ENCODE measurements at places on chromosomes 7 and 10. TPM values are rescaled to one million over a fixed set of nuclear protein-coding genes. Genes with fewer than 3 reads are reported as not detected.

ASAH2 gene
- total RNA-seq: 1.1 TPM

GNAI1 gene
- total RNA-seq: 35.8 TPM

SYT15B gene
- not detected for total RNA-seq

PNLIP gene
- not detected for total RNA-seq

PRLHR gene
- total RNA-seq: not detected

SMC3 gene
- 10.9 TPM for total RNA-seq

NPC1L1 gene
- not detected for total RNA-seq

LIPN gene
- total RNA-seq: not detected

SPDYE5 gene
- total RNA-seq: 0.12 TPM

GNB2 gene
- 65.9 TPM for total RNA-seq

PDCD4 gene
- total RNA-seq: 43.7 TPM

CRTAC1 gene
- total RNA-seq: 0.12 TPM

INHBA gene
- total RNA-seq: 14.9 TPM

NOS3 gene
- 0.53 TPM for total RNA-seq

SUN3 gene
- total RNA-seq: not detected

SAMD9L gene
- 9.5 TPM for total RNA-seq

SUGCT gene
- total RNA-seq: 55.2 TPM

SCD gene
- 38.5 TPM for total RNA-seq

KLF14 gene
- total RNA-seq: not detected

PLXDC2 gene
- total RNA-seq: 2.1 TPM

GOLGA7B gene
- not detected for total RNA-seq

IDI2 gene
- total RNA-seq: not detected

TMEM270 gene
- total RNA-seq: not detected

SLC18A3 gene
- total RNA-seq: under 0.01 TPM

CLDN15 gene
- total RNA-seq: 1.6 TPM

RPEL1 gene
- 0.12 TPM for total RNA-seq

CNTNAP2 gene
- not detected for total RNA-seq

LMTK2 gene
- 5.4 TPM for total RNA-seq

ICA1 gene
- 0.23 TPM for total RNA-seq

C10orf62 gene
- 0.08 TPM for total RNA-seq

NANOS1 gene
- 0.12 TPM for total RNA-seq

NEUROG3 gene
- total RNA-seq: not detected

MINDY4 gene
- 4.7 TPM for total RNA-seq

GNAT3 gene
- total RNA-seq: not detected

ACADSB gene
- total RNA-seq: 3.5 TPM

H2BK1 gene
- not detected for total RNA-seq

NRG3 gene
- 0.15 TPM for total RNA-seq

LOXL4 gene
- 122 TPM for total RNA-seq

CALML5 gene
- not detected for total RNA-seq

OGDHL gene
- 0.12 TPM for total RNA-seq

VWA2 gene
- total RNA-seq: 0.08 TPM

RADIL gene
- 0.38 TPM for total RNA-seq

Data from smooth muscle cell of the coronary artery (primary cell).